Smooth muscle cell of the brain vasculature (primary cell): ENCODE measurements at places on chromosomes 3 and 15.

DNA sequence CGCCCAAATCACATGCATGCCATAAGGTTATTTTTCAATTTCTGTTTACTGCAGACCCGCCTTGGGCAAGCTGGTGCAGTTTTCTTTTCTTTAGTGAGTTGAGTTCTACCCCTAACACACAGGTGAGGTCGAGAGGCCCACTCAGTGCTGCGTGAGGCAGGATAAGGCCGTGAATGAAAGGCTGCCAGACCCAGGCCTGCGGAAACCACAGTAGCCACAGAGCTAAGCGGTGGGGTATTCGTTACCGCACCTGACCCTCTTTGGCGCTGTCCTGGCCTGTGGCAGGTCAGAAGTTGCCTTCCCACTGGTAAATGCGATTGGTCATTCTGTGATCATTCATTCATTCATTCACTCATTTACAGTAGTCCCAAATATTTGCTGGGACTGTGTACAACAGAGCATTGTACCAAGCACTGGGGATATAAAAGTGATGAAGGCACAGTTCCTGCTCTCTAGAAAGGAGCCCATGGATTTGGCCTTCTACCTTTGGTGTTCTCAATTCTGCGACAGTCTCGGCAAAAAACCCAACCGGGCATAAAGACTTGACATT lies 144.8 kb downstream of the XXYLT1 start:
- no peak for DNase-seq

GRCh38 chr3:66401157-66401550 lies 99.7 kb downstream of the LRIG1 start:
- no peak for DNase-seq

DNA sequence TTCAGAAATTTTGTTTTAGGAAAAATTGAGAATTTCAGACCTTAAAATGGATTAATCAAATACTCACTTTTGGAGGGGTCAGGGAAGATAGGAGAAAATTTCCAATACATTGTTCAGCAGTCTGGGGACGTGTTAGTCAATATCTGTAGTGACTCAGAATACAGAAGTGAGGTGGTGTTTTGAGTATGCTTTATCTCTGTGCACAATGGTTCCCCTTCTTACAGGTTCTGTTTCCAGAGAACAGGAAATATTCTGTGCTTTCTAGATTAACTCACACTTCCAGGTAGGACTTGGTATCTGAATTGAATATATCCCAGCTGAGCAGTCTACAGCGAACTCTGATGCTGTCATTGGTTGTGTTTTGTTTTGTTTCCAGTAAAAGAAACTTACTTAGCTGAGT lies 30.7 kb upstream of the CCDC54 start:
- DNase-seq: no peak

DNA sequence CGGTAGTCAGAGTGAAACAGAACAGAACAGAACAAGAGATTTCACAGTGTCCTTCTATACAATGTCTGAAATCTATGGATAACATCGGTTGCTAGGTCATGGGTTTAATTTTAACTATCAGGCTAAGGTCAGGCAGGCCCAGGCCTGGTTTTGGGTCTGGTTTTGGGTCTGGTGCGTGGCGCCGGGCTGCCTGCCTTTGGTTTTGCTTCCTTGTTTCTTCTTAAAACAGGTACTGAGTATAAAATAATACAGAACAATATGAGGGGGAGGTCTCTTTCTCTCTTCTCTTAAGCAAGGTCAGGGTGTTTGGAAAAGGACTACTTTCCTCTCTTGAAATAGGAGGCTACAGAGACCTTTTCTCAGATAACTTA lies 1.4 kb downstream of the AEN start:
- no peak for DNase-seq

DNA sequence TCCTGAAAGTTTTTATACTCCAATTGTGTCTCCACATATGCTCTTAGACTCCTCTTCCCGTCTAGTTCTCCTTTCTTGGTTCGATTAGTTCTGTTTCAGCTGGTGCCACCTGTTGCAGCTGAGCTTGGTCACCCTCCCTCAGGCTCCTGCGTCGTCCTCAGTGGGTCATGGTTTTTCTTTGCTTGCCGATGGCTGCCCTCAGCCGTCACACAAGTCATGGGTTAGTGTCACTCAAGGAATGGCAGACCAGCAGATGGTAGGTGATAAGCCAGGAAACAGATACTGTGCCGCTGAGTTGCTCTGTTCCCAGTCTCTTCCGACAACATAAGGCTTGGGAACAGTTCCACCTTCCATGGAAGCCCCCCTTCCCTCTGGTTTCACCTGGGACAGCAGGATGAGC lies 109.9 kb downstream of the IGF1R start:
- DNase-seq: no peak

DNA sequence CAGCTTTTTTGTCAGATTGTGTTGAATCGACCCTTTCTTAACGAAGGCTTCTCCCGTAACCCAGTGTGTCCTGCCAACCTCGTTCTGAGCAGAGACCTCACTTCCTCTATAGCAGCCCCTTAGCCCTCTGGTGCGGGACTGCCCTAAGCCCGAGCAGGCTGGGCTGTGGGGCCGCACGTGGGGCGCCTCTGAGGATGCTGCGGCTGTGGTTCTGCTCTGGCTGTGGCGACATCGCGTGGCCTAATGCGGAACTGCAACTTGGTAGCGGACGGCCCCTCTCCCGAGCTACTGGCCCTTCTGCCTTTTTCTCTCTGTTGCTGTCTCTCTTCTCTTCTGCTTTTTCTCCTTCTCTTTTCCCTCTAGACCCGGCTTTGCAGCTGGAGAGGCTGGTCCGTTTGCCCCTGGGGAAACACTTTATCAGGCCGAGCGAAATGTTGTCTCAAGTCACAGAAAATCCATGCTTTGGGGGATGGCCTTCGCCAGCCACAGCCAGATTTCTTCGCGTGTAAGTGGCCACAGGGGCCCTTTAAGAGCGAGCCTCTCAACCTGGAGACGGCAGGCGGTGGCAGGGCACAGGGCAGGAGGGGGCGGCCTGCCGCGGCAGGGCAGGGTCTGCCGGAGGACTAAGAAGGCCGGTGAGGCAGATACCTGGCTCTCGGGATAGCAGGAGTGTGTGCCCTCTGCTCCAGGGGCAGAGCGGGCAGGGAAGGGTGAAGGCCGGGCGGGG lies 19.4 kb upstream of the KIF23 start:
- DNase-seq: peak; percentile 40
